ENCODE measurements at places on chromosomes 12 and 14.
A peak's percentile ranks its signal among the peaks of the same experiment; 100 is the strongest.

DNA sequence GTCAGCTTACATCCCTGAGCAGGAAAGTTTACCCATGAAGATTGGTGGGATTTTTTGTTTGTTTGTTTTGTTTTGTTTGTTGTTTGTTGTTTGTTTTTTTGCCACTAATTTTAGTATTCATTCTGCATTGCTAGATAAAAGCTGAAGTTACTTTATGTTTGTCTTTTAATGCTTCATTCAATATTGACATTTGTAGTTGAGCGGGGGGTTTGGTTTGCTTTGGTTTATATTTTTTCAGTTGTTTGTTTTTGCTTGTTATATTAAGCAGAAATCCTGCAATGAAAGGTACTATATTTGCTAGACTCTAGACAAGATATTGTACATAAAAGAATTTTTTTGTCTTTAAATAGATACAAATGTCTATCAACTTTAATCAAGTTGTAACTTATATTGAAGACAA is 37.6 kb downstream of the CD9 start:
- no peak for DNase-seq

- DNase-seq, result peak; percentile 54
Measured at GRCh38 chr14:69879175-69880043, at the start of gene SMOC1. SMOC1 (plus strand) TSS chr14:69879416; CDS start chr14:69879679, 263 bp downstream.

- DNase-seq, result no peak
Measured at GRCh38 chr12:18752947-18753346, 15.0 kb downstream of the CAPZA3 start.

DNA sequence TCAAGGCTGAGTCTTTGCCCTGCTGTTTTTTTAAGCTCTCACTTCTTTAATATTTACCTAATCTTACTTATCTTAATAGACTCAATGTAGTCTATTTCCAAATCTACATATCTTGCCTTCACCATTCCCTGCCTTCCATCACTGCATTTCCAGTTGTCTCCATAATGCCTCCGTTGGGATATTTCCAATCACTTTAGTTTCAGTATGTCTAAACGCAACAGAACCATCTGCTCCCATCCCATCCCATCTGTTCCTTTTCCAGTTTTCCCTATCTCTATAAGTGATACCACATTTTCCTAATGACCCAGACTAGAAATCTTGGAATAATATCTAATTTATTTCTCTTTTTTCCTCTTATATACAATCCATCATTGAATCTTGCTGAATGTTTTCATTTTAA is 15.1 kb upstream of the CCDC198 start:
- no peak for DNase-seq

DNA sequence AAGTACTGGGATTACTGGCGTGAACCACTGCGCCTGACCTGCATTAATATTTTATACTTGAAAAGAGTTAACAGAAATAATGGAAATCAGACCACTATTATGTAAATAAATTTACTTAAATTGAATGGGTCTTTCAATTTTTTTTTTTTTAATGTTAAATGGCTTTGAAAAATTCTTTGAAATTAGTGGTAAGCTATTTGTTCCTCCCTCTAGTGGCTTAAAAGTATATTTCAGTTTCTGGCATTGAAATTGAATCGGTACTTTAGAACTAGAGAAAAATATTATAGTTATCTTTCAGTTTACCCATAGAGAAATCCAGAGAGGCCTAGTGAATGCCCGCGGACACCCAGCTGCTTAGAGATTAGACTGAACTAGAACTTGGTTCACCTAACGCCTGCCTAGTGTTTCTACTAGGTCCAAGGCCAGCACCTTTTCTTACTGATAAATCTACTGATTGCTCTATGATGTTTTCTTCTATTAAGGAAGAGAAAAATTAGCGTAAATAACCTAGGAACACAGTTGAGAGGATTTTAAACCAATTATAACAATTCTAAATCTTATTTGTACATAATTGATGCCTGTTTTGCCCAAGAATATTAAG is 106.5 kb downstream of the EML1 start:
- DNase-seq, result no peak

DNA sequence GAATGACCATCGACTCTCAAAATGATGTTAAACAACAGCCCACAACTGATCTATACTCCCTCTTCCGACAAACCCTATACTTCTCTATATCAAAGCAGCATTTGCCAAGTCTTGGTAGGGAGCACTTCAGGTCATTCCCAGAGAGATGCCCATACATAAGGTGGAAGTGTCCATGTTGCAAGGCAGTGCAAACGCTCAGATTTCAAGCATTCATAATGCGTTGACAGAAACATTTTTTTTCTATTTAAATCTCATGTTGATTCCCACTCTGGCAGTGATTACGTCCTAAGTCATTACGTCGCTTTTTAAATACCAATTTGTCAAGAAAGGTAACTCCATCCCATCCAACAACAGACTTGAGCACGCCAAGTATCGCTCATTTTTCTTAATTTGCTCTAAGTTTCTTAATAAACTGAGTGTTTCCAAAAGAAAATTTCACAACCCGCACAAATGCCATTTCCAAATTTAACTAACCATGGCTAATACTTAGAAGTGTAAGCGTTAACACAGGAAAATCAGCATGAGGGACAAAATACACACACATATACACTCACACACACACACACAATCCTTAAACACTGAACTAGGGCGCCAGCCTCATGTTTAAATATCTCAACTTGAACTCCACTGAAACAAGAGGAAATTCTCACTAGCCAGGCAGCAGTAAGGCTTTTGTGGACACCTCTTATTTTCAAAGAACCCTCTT is 1.1 kb downstream of the GXYLT1 start:
- no peak for DNase-seq

- no peak for DNase-seq
Measured at GRCh38 chr12:1443421-1444141, 150.8 kb downstream of the FBXL14 start.

Measured in GM12892 (cell line).